Fibroblast of gingiva (primary cell): ENCODE measurements at places on chromosomes 7 and 10.

DNA sequence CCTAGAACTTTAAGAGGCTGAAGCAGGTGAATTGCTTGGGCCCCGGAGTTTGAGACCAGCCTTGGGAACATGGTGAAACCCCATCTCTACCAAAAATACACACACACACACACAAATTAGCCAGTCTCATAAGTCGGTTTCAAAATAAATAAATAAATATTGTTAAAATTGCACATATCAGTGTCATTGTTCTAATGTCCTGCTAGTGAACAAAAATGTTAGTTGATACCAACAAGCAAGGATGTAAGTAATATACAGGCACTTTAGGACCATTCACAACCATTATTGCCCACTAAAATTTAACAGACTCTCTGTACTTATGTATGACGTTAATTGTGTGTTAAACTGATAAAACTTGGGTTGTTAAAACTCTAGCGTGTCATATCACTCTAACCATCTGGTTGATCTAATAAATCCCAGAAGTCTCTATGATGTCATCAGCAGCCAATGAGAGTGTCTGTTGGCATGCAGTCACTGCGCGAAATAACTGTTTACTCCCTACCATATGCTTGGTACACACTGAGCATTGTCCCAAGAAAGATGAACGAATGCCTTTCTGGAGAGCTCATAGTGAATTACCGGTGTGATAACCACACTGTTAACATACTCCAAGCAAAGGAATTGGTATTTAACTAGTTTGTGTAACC lies 30.4 kb upstream of the OTUD1 start:
- no peak for DNase-seq

DNA sequence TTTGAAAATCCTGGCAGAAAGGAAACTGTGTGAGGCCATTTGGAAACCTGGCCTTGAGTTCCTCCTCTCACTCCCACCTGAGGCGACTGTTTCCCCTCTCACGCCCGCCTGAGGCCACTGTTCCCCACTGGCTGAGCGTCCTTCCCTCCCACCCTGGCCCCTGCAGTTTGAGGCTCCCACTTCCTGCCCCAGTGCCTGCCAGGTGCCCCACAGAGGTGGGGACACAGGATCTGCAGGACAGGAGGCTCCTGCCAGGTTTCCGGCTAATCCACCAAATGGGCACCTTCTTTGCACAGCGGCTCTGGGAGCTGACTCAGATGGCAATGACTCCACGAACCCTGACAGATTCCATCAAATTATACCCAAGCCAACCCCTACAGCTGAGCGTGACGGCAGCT lies 24.3 kb upstream of the LARP4B start:
- DNase-seq = no peak

GRCh38 chr10:125172694-125173093 lies 12.3 kb upstream of the CTBP2 start:
- DNase-seq = no peak

GRCh38 chr10:69415049-69415448 lies 1.7 kb downstream of the TACR2 start:
- DNase-seq = no peak

DNA sequence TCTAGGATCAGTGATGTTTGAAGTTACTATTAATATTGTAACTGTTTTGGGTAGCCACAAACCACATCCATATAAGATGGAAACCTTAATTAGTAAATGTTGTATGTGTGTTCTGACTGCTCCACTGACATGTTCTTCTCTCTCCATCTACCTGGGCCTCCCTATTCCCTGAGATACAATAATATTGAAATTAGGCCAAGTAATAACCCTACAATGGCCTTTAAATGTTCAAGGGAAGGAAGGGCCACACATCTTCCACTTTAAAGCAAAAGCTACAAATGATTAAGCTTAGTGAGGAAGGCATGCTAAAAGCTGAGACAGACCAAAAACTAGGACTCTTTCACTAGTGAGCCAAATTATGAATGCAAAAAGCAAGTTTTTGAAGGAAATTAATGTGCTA lies 176.4 kb upstream of the ANK3 start:
- DNase-seq = no peak

GRCh38 chr10:126592901-126593300 lies 77.6 kb downstream of the C10orf90 start:
- no peak for DNase-seq

- DNase-seq = no peak
Measured at GRCh38 chr7:69764147-69764546, 165.9 kb downstream of the AUTS2 start.

- DNase-seq = no peak
Measured at GRCh38 chr10:55466806-55467504, 665.9 kb upstream of the PCDH15 start.

GRCh38 chr10:48938281-48938680 lies 1.4 kb downstream of the LRRC18 start:
- DNase-seq = no peak

GRCh38 chr10:14665865-14666857 lies 108.5 kb downstream of the FAM107B start:
- DNase-seq = no peak

DNA sequence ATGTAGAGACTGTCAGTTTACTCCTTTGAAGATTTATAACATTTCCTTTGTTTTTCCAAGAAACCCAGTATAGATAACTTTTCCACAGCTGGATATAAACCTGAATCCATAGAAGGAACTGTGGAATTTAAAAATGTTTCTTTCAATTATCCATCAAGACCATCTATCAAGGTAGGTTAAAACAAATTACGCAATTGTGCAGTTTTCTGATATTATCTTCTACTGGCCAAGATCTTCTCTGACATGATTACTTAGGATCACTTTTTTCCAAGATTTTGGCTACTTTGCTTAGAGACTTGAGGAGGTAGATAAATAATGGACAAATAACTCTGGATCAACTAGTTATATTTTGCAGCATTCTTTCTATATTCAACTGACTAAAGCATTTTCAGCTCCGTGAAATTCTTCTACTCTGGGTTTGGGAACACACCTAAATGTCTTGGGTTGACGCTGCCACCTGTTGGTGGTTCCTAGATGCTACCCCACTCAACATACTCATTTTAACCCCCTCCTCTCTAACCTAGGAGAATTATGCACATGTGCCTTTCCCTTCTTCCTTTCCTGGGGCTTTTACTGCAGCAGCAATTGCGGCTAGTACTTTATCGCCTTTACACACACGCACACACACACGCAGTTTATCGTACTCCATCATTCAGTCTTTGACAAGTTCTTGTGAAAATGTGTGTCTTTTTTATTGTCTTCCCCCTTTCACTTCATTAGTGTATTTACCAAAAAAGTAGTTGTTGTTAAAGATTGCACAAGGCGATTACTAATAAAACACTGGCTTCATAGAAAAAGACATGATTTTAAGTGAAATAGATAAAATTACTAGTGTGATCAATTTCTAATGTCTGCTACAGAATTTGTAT lies 32.7 kb downstream of the ABCB5 start:
- DNase-seq = no peak

DNA sequence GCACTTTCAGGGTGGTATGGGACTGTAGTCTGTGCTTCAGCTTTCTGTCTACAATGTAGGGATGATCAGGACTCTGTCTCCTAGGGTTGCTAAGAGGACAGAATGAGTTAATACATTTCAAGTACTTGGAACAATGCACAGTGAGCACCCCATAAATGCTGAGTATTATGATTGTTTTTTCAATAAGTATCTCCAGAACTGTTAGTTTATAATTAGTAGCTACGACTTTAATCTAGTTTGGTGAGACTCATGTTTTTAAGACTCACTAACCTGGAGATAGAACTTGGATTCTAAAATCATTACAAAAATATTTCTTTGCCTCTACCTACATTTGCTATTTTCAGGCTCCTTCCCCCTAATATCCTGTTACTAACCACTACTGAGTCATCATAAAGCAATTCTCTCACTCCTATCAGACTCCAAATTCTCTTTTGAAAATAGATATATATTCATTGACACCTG lies 95.3 kb downstream of the CPED1 start:
- no peak for DNase-seq

GRCh38 chr10:17129741-17130140 lies at the start of gene CUBN:
Gene CUBN (minus strand): TSS chr10:17129811. CDS start chr10:17129765, 46 bp downstream.
- no peak for DNase-seq

DNA sequence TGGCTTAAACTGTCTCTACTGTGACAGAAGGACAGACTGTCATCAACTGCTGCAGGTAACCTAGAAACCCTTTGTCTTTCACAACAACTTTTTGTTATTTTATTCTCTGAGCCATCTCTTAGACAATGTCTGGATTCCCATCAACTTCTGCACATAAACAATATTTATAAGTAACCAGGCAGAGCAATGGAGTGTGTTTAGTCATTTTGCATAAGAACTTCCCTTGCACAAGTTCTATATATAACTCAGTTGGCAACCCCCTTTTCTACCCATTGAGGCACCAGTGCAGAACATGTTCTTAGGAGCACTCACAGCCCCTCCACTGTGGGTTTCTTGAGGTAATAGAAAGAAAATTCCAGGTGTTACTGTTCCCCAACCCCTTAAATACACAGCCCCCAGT lies 65.0 kb upstream of the IL6 start:
- DNase-seq = peak; percentile 18

DNA sequence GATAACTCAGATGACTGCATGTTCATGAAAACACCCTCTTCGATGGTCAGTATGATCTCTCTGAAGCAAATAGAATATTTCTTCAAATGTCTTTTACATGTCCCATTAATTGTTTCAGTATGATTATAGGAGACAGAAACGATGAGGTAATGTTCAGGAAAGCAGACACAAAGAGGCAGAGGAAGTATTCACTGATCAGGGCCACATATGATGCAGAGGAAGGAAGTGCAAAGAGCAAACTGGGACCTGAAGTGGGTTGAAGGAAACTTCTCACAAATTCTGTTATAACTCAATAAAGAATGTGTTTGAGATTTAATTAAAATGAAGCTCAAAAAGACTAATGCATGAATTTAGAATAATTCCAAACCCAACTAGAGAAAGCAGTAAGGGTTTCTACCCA lies 70.5 kb downstream of the TES start:
- DNase-seq = no peak

DNA sequence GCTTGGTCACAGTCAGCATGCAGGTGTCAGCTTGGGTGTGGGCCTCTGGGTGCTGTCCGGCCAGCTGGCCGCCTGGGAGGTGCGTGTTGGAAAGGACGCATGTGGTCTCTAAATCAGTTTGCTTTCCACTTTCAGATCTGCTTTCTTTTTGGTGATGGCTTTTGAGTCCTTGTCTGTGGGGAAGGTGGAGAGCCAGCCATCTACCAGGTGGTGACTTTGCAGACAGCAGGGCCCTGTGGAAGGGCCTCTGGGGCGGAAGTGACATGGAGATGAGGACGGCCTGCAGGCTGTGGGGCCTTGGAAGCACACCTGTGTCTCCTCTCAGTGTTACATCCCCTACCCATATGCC lies 59.4 kb downstream of the WDR37 start:
- no peak for DNase-seq

GRCh38 chr10:95526044-95526443 lies 35.1 kb downstream of the SORBS1 start:
- DNase-seq = no peak

- no peak for DNase-seq
Measured at GRCh38 chr10:46253076-46254006, 33.5 kb upstream of the ANTXRL start.

DNA sequence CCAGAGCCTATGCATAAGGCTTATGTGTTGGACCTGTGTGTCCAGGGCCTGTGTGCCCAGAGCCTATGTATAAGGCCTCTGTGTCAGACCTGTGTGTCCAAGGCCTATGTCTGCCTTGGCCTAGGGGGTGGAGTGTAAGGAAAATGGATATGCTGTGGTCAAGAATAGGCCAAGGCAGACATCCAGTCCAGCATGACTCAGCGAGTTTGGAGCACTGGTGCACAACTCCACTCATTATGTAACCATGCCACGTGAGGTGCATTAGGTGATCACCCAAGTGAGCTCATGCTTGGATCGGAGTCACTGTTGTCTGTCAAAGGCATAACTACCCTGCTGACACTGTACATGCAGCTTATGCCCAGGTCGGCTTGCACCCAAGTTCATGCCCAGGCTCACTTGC lies 238.9 kb downstream of the CACNA2D1 start:
- DNase-seq = peak; percentile 63

- no peak for DNase-seq
Measured at GRCh38 chr7:100781255-100781654, 46.1 kb downstream of the EPHB4 start.

GRCh38 chr7:50815138-50815537 lies 32.4 kb upstream of the GRB10 start:
- no peak for DNase-seq

- no peak for DNase-seq
Measured at GRCh38 chr7:138386821-138387220, 73.2 kb upstream of the TRIM24 start.

DNA sequence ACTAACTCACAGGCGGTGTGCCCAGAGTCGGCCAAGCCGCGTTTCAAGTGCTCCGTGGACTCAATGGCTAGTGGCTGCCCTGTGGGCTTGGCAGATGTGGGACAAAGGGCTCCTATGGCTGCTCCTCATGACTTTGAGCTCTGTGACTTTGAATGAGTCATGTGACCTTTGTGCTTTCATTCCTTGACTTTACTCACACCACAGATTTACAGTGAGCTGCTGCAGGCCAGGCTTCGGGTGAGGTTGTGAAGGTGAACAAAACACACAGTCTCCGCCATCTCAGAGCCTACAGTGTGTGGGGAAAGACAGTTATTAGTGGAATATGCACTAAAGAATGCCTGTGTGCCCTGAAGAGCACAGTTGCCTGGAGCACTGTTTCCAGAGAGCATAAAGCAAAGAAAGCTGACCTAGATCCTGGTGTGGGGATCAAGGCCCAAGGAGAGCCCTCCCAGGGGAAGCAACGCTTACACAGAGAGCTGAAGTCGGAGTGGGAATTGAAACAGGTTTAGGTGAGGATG lies 29.7 kb upstream of the PLEKHA1 start:
- peak; percentile 21 for DNase-seq

DNA sequence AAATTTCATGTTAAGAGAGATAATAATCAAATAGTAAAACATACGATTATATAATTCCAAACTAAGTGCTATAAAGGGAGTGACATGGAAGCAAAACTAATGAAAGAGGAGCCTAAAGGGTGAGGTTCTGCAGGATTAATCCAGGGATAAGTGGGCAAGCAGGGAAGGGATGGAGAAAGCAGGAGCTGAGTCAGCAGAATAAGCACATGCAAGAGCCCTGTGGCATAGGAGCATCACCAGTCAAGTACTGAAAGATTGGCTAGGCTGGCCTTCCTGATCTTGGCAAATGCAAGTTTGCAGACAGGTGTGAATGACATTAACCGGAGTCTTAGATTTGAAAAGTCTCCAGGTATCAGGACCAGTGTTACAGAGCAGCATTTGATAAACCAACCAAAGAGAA lies 336.4 kb downstream of the ELMO1 start:
- no peak for DNase-seq

GRCh38 chr7:142194201-142194600 lies 63.7 kb downstream of the PRSS58 start:
- DNase-seq = no peak

DNA sequence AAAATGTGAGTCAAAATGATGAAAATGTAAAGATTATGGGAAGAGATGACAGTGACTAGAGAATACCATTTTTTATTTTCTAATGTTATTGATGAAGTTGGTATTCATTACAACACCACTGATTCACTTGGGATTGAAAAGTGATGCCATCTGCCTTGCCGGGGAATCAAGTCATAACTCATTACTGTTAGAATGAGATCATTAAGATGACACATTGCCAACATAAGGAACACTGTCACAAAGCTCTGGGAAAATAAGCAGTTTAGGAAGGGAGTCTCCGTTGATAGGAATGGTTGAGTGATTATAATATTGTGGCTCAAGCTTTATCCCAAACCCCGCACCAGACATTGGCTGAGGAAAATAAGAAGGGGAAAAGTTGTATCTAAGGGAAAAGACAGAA lies 121.5 kb upstream of the PLPP4 start:
- DNase-seq = no peak
